ENCODE measurements at places on chromosomes 5 and 9.

DNA sequence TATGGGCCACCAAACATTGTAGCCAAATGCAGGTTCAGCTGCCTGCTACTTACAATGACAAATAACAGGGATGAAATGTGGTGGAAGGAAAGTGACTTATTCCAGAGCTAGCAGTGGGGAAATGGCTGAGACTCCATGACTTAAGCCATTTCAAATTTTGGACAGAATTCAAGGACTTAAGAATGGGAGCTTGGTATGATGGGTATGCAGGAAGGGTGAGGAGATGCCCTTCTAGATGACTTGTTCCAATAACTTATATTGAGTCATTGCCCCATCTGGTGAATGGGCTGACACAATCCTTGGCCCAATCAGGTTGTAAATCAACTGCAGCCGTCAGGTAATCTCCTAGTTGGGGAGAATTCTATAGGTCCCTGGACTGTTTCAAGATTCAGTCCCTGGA is 230.7 kb upstream of the SGCD start:
- no peak for ATAC-seq

DNA sequence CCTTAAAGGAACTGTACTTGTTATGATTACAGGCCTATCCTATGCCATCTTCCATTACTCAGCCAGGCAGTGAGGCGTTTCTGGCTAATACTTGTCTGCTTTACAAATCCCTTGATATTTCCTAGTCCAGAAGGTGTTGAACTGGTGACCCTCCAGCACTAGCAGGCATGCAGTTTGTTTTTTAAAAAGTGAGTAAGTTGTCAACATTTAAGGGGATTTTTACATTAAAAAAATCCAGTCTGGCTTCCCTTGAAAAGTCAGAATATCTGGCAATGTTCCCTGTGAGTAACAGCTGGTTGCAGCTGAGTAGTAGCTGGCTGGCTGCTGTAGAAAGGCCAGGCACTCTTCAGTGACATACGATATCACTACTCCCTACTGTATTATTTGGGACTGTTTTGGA is 21.8 kb downstream of the GRIN3A start:
- no peak for ATAC-seq

- no peak for ATAC-seq
Observed at GRCh38 chr9:89313842-89314241, 2.8 kb downstream of the CKS2 start.

GRCh38 chr9:73810585-73811215 is 659.0 kb downstream of the ANXA1 start:
- ATAC-seq: no peak

DNA sequence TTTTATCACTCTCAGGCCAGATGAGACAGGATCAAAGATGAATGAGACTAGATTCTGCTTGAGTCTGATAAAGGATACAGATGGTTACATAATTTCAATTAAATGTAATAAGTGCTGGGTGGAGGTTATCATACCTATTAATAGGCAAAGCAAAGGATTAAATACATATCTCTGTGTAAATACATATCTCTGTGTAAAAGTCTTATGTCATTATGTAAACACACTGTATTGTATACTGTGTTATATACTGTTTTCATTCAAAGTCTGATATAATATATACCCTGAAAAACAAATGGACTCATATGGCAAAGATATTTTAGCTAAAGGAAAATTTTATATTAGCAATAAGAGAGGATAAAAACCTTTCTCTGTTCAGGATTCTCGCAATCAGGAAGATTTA is 605.8 kb upstream of the PTGER4 start:
- ATAC-seq: no peak

DNA sequence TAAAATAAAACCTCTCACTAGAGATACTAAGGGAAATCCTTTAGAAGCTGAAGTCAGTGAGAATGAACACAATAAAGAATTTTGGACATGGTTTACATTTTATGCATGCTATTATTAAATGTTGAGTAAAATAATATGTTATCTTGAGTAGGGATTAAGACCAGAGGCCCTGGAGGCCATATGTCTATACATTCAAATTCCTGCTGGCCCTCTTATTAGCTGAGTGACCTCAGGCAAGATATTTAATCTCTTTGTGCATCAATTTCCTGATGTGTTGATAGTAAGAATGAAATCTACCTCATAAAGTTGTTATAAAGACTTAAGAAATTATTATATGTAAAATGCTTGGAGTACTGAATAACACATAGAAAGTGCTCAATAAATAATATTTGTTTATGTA is 281.1 kb upstream of the KLF4 start:
- no peak for ATAC-seq

DNA sequence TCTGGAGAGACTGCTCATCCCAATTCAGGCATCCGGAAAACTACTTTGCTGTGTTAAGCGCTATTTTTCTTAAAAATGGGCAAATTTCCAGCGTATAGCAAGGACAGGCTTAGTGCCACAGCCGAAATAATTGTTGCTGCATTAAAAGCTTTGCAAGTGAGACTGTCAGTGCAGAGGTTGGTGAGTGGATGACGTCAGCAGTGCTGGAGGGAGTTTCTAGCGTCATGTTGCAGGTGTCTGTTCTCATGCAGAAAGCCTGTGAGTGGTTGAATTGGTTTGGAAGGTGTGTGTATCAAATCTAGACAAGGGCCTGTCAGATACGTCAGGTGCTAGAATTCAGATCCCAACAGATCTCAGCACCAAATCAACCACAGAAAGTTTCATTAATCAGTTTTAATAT is 204.4 kb downstream of the TRIO start:
- no peak for ATAC-seq

GRCh38 chr5:2841208-2841607 is 89.7 kb upstream of the IRX2 start:
- ATAC-seq: no peak

DNA sequence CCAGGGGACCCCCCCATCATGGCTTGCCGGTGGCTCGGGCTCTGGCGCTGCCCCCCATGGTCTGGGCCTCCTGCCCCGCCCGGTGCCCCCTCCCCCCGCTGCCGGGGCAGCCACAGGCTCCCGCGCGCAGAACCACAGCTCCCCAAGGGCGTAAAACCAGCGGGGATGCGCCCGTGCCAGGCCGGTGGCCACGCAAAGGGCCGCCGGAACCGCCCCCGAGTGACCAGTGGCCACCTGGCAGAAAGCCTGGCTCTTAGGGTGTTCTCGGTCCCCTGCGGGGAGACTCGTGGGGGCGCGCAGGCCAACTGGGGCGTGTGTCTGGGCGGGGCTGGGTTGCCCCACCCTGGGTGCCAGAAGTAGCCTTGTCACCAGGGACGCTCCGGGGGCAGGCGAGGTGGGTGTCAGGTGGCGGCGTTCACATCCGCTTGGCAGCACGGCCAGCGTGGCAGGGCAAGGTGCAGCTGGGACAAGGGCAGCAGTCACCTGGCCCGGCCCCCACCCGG is 515 bp upstream of the AGPAT2 start:
- peak; percentile 44 for ATAC-seq

DNA sequence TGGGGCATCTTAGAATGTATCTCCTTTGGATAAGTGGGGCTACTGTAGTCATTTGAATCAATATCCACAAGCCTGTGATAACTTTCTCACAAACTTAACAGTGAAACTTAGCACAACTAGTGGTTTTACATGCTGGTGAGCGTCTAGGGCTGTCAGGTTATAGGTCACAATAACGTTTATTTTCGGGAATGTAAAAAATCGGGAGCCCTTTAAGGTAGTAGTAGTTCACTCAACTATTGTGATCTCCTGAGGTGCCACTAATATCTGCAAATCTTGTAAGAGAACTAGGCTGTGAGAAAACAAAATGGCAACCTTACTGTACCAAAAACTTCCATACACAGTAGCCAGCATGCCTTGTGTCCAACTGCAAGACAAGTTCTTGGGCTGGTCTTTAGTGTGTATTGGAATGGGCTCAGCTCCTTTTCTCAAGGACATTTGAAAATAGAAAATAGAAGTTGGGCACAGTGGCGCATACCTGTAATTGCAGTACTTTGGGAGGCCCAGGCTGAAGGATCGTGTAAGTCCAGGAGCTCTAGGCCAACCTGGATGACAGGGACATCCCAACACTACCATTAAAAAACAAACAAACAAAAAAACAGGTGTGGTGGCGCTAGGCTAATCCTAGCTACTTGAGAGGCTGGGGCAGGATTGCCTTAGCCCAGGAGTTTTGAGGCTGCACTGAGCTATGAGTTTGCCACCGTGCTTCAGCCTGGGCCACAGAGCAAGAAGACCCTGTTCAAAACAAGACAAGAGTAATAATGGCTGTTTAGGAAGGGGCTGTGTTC is 5.2 kb upstream of the PKN3 start:
- ATAC-seq: no peak

Data from stimulated activated memory B cell treated with anti-CD40 and anti-IgM and Interleukin-4, amounts not matched to agents 10 μg/mL and 1 μg/mL and 100 μg/mL, for 72 hours (primary cell).